Stimulated activated CD4-positive, alpha-beta T cell treated with anti-CD3 and anti-CD28 coated beads, Interleukin-1b, Interleukin-23, amount 100 ng/mL, for 1 hour (primary cell): ENCODE measurements at places on chromosomes 4 and X.

DNA sequence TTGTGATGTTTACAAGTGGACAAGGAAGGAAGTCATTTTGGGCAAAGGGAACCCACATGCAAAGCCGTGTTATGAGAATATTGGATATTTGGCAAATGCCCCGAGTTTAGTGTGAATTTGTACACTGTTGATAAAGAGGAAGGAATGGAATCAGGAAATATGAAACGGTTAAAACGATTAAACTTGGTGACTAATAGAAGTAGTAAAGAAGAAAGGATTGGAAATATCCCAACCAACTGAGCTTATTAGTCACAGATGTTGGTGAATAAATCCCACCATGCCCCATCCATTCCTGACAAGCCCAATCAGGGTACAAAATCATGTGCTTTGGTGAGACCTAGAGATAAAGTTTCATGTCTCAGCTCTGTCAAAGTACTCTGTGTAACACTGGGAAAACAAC is 22.0 kb downstream of the ARHGAP24 start:
- DNase-seq = no peak

DNA sequence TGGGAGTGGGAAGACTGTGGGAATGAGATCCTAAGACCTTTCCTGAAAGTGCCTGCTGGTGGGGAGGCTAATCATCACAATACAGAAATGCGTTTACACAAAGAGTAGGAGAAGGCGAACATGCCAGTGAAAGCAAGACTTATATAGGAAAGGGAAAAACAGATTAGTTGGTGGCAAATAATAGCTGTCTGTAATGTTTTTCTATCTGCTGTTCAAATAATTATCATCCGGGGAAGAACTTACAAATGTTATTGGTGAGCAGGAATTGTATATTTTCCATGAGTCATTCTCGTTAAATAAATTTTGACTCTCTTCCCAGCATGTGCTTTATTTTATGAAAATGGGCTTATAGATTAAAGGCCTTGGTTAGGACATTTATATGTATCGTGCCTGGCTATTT is 196.5 kb downstream of the ARHGAP10 start:
- no peak for DNase-seq

DNA sequence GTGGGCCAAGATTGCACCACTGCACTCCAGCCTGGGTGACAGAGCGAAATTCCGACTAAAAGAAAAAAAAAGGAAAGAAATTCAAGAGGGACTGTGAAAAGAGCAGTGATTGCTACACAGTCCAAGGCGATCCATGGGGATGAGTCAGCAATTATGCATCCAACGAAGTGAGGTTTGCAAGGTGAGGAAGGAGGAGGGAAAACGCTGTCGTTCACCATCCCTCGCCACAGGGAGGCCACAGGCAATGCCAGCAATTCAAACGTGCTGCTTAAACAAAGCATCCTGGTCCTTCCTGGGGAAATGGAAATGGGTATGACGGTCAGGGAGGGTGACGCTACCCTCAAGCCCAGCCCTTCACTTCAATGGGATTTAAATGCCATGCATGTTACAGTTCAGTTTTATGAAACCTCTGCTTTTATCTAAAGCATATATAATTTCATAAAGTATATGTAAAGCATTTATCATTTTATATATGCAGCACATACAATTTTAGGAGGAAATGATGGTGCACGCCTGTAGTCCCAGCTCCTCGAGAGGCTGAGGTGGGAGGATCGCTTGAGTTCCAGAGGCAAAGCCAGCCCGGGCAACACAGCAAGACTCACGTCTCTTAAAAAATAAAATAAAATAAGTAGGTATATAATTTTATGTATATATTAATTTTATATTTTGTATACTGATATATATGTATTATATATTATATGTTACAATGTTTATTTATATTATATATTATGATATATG is 108.7 kb downstream of the DHRSX start:
- no peak for DNase-seq

DNA sequence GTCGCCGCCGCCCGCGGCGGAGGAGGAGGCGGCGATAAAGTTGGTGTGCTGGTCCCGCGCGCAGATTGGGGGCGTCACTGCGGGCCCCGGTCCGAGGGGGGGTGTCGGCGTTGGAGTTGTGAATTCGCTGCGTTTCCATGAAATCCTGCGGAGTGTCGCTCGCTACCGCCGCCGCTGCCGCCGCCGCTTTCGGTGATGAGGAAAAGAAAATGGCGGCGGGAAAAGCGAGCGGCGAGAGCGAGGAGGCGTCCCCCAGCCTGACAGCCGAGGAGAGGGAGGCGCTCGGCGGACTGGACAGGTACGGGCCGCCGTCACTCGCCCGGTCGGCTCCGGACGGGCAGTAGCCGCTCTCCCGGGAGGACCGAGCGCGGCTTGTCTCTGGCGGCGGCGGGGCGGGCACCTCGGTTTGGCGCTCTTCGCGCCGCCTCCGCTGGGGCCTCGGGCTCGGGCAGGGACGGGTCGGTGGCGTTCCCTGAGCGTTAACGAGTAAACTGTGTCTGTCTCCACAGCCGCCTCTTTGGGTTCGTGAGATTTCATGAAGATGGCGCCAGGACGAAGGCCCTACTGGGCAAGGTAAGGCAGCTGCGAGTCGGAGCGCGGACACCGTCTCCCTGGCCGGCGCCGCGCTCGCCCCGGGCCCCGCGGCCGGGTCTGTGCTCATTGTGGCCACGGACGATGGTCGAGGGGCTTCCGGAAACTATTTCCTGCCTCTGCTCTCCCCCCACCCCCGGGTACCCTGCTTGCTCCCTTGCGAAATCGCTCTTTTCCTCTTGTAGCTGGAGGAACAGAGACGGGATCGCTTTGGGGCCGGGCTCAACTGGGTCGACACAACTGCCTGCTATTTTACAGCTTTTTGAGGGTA is 658 bp downstream of the KDM6A start:
- DNase-seq = no peak

- DNase-seq = no peak
These were observed 246.2 kb upstream of the PITX2 start for GRCh38 chr4:110869114-110869513.

- DNase-seq = no peak
These were observed 60.9 kb upstream of the CLCN4 start for GRCh38 chrX:10095698-10096432.

GRCh38 chr4:27595571-27596360 is 735.1 kb downstream of the STIM2 start:
- DNase-seq = no peak

DNA sequence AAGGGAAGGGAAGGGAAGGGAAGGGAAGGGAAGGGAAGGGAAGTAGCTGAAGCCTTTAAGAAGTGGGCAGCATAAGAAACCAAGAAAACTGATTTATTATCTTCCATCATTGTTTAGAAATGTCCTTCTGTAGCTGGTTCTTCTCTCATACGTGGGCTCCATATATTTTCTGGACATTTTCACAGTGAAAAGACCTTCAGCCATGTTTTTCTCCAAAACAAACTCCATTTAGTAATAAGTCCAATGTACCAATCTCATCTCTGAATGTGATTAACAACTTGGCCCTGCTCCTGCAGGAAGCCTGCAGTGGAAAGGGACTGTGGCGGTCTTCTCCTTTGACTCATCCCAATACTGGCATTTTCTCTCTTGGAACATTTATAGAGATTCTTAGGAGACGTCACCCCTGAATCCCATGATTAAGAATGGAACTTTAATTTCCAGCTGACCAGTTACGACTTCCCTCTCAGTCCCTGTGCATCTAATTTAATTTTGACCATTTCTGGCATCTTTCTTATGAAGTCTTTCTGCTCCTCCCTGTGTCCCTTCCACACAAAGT is 96.6 kb upstream of the GUCY1A1 start:
- no peak for DNase-seq

GRCh38 chr4:15649914-15650545 is 5.1 kb downstream of the FBXL5 start:
- peak; percentile 20 for DNase-seq

DNA sequence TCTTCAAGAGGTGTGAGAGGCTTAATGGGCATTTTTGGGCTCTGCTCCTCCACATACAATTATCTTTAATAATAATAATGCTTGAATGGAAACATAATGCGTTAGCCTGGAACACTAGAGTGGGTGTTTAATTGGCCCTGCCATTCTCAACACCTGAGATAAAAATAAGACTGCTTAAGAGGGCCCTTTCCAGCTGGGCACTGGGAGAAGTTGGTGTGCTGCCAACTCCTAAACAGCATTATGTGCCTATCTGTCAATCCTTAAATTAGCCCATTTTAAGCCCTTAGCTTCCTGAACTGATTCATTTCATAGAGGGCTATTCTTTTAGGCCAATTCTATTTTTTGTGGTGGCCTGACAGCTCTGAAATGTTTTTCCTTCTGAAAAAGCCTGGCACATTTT is 211.1 kb upstream of the ZIC3 start:
- no peak for DNase-seq

DNA sequence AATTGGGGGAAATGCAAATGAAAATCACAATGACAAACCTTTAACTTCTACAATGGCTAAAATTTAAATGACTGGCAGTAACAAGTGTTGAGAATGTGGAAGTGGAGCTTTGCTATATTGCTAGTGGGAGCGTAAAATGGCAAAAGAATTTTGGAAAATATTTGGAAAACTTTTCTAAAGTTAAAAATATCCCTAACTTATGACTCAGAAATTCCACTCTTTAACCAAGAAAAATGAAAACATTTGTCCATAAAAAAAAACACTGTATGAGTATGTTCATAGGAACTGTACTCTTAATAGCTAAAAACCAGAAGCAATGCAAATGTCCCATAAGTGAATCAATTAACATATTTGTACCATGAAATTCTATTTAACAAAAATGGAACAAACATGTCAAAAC is 3.6 kb downstream of the TBCK start:
- DNase-seq = no peak

- DNase-seq = no peak
These were observed 442.7 kb downstream of the RAPGEF2 start for GRCh38 chr4:159545556-159545955.

DNA sequence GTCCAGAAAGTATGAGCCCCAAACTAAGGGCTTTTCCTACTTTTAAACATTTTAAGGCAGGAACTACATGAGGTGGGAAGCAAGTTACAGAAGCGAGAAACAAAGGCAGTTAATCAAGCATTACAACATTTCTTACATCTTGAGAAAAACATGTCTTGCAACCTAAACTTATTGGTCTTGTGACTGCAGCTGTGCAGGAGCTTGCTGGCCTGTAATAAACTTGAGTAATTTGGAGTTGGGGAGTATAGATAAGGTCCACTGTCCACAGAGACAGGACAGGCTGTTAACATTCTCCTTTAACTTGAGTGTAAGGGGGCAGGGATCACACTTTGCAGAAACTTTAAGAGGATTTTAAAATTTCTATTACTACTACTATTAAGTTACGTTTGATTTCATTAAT is 2.7 kb upstream of the UGT8 start:
- DNase-seq = no peak

- DNase-seq = no peak
These were observed 78.1 kb downstream of the BMP15 start for GRCh38 chrX:50988649-50989048.

GRCh38 chrX:68710870-68711576 is 63.6 kb downstream of the STARD8 start:
- no peak for DNase-seq

- DNase-seq = no peak
These were observed 39.8 kb upstream of the CXorf38 start for GRCh38 chrX:40687169-40687568.

GRCh38 chr4:188960411-188961093 is 821.3 kb downstream of the TRIML1 start:
- DNase-seq = no peak

- DNase-seq = no peak
These were observed 37.4 kb downstream of the PPP3CA start for GRCh38 chr4:101309925-101310324.

DNA sequence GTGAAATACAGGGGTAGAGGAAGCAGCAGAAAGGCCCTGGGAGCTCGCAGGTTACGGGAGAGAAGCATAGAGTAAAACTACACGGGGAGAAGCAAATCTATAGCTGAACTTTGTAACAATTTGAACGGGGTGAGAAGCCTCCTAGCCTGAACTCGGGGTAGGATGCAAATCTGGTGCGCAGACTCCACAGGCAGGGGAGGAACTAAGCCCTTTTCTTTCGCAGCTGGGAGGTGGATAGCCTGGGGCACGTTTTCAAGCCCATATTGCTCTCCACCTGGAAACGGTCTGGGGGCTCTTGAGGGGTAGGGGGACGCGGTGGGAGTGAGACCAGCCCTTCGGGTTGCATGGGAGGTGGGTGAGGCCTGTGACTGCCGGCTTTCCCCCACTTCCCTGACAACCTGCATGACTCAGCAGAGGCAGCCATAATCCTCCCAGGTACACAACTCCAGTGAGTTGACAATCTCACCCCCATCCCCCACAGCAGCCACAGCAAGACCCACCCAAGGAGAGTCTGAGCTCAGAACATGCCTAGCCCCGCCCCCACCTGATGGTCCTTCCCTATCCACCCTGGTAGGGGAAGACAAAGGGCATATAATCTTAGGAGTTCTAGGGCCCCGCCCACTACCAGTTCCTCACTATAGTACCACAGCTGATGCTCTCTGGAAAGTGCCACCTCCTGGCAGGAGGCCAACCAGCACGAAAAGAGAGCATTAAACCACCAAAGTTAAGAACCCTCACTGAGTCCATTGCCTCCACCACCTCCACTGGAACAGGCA is 29.9 kb downstream of the SOWAHB start:
- DNase-seq = no peak

- no peak for DNase-seq
These were observed 110.1 kb downstream of the USP46 start for GRCh38 chr4:52548818-52549570.

DNA sequence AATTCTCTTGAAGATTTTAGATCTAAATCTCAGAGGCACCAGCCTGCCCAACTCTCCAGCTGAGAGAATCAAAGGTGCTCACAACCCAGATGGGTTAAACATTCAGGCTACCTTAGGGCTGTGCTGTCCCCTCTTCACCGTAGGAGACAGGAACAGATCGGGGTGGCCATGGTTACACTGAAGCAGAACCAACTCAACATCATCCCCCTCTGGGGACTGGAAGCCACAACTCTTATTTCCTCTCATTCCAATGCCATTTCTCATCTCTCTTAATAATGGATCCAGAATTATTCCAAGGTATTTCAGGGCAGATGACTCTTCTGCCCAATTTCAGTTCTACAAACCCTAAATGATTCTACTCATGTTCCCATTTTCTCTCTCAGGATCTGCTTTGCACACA is 109.7 kb downstream of the NKX6-1 start:
- no peak for DNase-seq

DNA sequence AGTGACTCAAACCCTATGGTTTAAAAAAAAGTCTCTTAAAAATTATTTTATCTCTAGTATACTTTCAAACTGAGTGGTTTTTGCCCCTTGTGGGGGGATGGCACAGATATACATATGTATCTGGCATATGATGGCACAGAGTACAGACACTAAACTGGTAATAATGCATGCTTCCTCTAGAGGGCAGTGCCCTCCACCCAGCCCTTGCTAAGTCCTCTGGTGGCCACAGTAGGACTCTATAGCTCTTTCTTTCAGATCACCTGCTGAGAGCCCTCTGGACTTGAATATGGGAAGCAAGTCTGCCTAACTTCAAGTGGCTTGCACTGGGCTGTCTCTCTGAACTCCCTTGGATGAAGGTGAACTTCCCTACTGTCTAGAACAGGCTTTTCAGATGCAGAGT is 66.3 kb downstream of the TSPAN7 start:
- no peak for DNase-seq
